ENCODE measurements at places on chromosomes 5 and 9.
A peak's percentile ranks its signal among the peaks of the same experiment; 100 is the strongest.

DNA sequence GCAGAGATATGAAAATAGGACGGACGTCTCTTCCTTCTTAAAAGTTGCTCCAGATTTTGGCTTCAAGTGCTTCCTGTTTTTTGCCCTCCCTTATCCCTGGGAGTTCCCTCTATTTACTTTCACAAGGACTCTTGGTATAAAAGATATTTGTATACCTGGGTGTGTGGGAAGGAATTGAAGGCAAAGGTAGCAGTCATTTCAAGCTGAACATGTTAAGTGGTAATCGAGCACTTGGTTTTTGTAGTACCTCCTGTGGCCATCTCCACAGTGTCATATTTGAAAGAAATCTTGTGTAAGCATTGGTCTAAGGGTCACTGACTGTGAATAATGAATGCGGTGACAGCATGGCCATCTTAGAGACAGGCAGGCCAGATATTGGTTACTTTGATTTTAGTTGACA lies 593.6 kb downstream of the MTRR start:
- DNase-seq = no peak

- DNase-seq = no peak
Observed at GRCh38 chr5:175866377-175866907, 4.9 kb upstream of the CPLX2 start.

- DNase-seq = no peak
Observed at GRCh38 chr5:11128021-11128420, 367.0 kb upstream of the DAP start.

GRCh38 chr5:142313682-142314081 lies 11.1 kb downstream of the SPRY4 start:
- DNase-seq = no peak

GRCh38 chr5:111461255-111461671 lies 51.1 kb downstream of the STARD4 start:
- DNase-seq = no peak

DNA sequence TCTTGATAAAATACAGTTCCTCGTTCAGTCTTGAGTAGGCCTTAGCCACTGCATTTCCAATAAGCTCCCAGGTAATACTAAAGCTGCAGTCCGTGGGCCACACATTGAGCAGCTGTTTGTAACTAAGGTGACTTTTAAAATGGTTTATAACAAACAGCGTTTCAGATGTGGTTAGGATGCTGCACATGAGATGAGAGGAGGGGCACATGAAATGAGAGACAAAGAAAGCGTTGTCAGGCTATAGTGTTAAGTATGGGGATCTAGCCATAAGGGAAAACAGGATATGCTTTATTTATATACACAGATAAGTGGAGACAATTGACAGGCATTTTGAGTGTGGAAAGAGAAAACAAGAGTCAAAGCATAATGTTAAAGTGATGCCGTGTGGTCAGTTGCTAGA lies 89.9 kb downstream of the PAM start:
- no peak for DNase-seq

- peak; percentile 15 for DNase-seq
Observed at GRCh38 chr9:137552022-137552768, 516 bp downstream of the MRPL41 start.

GRCh38 chr9:18905028-18905882 lies 127.8 kb downstream of the SAXO1 start:
- no peak for DNase-seq

- no peak for DNase-seq
Observed at GRCh38 chr5:119945691-119946090, 316.3 kb downstream of the FAM170A start.

DNA sequence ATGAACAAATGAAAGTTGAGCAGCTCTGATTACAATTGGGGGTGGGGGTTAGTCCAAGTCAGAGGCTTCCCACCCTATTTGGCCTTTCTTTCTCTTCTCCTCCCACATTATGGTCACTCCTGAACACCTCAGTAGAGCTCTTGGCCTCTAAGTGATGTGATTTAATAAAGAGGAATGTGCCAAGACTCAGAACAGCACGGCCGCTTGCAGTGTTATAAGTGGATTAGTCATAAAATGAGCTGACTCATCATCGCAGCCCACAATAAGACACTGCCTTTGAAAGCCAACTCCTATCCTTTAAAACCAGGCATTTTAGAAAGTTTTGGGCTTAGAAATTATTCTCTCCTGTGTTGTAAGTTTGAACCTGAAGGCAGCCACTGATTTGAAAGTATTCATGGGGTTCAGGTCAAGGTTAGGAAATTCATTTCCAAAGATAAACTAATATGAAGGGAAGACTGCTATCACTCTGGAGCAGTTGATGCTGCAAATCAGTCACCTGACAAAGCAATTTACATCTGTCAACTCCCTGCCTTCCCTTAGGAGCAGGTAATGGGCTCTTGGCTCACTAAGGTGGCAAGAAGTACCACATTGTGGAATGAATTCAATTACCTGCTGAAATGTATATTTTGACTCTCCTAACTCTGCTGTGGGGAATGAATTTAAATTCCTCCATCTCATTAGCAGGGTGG lies 283.6 kb upstream of the NMUR2 start:
- no peak for DNase-seq
